Peyer's patch (tissue), 4 donors: ENCODE measurements at places on chromosomes 6 and 20. TPM values are rescaled to one million over a fixed set of nuclear protein-coding genes. Genes with fewer than 3 reads are reported as not detected.

DNA sequence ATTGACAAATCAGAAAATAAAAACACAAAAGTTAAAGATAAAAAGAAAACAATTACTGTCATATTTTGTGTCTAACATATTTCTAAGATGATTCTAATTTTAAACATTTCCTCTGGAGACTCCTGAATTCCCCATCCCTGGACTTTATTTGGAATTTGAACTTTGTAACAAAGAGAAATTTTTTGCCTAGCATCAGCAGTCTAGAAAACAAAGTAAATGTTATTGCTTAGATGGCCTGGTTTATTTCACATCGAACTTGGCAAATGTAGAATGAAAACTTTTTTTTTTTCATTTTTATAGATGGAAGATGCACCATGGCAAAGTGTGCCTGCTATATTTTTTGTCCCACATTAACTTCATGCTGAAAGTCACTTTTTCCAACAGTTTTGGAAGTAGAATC lies 159.1 kb downstream of the TBX18 start:
- H3K4me3 ChIP-seq = no peak overlapping the region
- H3K4me1 ChIP-seq = no peaks in the 10 kb centered on the region
- no peak for DNase-seq
- H3K27ac ChIP-seq = no peak overlapping the region

GRCh38 chr20:60749804-60750602 lies 502.1 kb upstream of the CDH4 start:
- no peaks in the 10 kb centered on the region for H3K27me3 ChIP-seq
- no peak for DNase-seq
- H3K27ac ChIP-seq = no peak overlapping the region
- no peak overlapping the region for H3K4me3 ChIP-seq
- H3K4me1 ChIP-seq = no peaks in the 10 kb centered on the region
- H3K36me3 ChIP-seq = no peaks in the 10 kb centered on the region

Gene VGLL2
- not detected for total RNA-seq

Gene SCUBE3
- not detected for total RNA-seq

Gene OOEP
- total RNA-seq = not detected

GRCh38 chr20:48682529-48683363 lies 145.1 kb downstream of the PREX1 start:
- H3K4me1 ChIP-seq = peaks cover 8% of the 10 kb centered on the region
- DNase-seq = peak; percentile 82
- no peaks in the 10 kb centered on the region for H3K36me3 ChIP-seq
- H3K4me3 ChIP-seq = no peak overlapping the region
- H3K27ac ChIP-seq = peak overlapping the region; percentile 40

DNA sequence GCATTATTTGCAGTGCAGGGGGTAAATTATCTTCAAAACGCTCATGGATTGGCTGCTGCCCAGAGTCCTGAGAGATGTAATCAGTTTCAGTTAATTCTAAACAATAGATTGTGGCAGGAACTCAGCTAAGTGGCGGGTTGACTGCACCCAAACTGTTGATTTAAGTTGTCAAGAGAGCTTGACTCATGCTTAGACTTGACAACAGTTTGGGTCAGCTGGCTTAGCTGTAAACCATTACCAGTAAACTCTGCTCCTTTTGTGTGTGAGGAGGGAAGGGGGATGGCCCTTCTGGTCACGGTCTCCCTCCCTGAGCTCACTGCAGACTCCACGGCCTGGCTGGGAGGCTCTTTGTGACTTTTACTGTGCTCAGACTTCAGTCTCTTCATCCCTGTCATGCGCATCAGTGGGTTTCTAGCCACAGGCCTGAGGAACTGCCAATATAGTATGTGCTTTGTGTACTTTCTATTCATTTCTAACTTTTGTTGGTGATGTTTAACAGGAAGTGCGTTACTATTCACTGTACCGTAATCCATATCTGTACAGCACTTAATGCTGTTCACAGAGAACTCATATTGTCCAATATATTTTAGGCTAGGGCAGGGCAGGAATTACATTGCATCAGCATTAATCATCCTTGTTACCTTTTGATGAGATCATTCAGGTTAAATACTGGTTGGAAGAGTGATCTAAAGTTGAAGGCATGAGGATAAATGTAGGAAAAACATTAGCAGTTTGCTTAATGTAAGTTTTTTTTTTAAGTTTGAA lies 488.3 kb downstream of the CDKAL1 start:
- no peaks in the 10 kb centered on the region for H3K4me1 ChIP-seq
- no peaks in the 10 kb centered on the region for H3K36me3 ChIP-seq
- no peak overlapping the region for H3K27ac ChIP-seq
- no peak overlapping the region for H3K4me3 ChIP-seq
